ENCODE measurements at places on chromosomes 11 and 22.

- no peak for DNase-seq
Observed at GRCh38 chr11:34240150-34240494, 117.7 kb downstream of the ABTB2 start.

DNA sequence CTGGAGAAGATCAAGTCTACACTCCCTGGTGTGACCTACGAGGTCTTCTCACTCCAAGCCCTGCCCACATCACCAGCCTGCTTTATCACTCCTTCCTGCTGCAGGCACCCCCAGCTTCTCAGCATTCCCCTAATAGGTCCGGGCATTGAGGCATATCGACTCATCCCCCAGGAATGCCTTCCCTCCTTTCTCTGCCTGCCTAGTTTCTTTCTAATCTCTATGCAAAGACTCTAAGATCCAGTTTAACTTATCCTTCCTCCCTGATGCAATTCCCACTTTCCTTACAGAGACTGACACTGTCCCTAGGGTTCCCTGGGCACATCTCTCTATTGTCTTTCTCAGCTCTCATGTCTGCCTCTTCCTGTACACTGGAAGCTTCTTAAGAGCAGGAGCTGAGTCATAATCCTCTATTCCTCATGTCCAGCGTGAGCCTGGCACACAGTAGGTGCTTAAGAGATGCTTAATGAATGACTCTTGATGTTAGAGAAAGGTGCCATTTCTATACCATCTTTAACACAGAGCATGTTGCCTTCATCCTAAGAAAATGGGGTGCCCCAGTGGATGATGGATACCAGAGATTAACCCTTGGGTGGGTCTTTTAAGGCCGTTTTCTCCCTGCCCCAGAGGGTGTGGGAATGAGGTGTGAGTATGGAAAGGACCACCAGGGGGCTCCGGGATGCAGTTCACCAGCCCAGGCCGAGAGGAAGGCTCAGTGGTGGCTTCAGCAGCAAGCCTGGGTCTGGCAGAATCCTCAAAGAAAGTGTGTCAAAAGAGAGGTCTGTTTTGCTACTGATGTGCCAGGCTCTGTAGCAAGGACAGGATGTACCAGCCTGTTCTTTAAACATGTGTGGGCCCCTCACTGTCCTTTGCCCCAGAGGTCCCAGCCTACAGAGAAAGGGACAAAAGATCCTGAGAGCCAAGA is 34.7 kb downstream of the PARVA start:
- DNase-seq, result peak; percentile 18

DNA sequence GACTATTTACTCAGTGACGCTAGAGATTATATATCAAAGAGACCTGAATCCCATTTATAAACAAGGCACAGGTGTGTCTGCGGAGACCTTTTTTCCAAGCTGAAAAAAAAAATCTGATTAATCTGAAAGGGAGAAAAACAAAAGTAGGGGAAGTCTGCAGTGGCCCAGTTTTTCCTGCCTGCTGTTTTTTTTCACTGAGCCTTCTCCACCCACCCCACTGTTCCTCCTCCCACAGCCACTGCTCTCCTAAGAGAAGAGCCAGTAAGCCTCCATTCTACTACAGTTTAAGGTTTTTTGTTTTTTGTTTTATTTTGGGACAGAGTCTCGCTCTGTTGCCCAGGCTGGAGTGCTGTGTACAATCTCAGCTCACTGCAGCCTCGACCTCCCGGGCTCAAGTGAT is 18.4 kb downstream of the ARFGAP2 start:
- DNase-seq, result no peak

- DNase-seq, result peak; percentile 37
Observed at GRCh38 chr22:27810609-27811151, 9.1 kb upstream of the MN1 start.

GRCh38 chr11:61010466-61011228 is 39.2 kb downstream of the CD6 start:
- DNase-seq, result no peak

DNA sequence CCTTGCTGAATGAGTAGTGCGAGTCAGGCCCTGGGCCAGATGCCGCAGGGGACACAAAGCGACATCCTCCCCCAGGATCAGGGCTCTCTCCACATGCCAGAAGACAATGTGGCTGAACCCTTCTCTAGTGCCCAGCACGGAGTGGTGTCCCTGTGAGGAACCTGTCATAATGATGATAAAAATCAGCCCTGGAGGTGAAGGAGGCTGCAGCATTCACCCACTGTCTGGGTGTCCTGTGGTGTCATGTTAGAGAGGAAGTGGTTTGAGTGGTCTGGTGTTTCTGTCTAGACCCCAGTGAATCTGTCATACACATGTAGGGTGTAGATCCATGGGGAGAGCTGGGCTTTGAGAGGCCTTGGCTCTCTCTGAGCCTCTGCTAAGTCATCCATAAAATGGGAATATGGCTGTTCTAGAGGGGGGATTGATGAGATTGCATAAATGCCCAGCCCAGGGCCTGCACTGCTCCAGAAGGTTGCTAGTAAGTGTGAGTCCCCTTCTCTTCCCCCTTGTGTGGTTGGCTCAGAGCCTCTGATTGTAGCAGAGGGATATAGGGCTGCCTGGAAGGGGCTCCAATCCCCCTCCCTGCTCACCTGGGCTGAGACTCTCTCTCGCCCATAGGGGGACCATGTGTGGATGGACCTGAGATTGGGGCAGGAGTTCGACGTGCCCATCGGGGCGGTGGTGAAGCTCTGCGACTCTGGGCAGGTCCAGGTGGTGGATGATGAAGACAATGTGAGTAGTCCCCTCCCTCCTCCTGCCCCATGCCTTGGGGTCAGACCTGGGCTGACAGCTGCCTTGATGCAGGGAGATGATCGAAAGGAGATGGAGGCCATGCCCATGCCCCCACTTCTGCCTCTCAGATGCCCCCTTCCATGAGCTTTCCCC is 14.3 kb downstream of the MYO7A start:
- no peak for DNase-seq

GRCh38 chr11:105100206-105100605 is 39.4 kb downstream of the CARD18 start:
- DNase-seq, result no peak

DNA sequence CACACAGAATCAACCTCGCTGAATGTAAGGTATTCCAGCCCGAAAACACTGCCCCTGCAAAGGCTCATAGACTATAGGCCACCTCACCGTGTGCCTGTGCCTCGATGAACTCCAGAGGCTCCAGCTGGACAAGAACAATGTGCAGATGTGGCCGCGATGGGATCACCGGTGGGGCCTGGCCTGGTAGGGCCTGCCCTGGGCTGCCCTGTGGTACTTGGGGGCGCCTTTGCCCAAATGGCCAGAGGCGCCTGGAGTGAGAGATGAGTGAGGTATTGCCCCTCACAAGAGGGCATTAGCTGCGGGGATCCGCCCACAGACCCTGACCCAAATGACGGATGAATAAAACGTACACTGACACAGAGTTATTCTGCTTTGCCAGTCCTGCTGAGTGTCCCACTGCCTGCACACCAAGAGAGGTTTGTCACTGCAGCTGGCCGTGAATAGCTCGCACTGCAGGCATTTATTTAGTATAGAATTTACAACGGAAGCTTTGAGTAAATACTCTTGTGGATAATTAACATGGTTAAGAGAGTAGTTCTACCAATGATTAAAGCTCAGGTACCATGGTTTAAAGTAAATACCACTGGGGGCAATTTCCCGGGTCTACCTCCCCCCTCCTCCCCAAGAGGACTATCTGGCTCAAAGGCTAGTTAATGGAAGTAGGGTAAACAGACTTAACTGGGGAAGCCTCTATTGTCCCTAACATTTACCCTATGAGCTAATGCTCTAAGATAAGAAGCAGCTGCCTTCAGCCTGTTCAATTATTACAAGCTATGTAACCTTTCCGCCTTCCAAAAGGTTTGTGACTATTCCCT is 101.1 kb upstream of the IGLL5 start:
- no peak for DNase-seq

DNA sequence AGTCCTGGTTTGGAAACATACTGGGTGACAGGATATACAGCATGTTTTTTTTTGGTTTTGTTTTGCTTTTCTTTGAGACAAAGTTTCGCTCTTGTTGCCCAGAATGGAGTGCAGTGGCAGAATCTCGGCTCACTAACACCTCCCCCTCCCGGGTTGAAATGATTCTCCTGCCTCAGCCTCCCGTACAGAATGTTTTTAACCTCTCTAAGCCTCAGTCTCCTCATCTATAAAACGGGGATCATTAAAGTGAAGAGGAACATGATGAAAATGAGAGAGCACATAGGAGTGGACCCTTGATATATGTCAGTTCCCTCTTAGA is 28.1 kb upstream of the SCARF2 start:
- DNase-seq, result no peak

- DNase-seq, result no peak
Observed at GRCh38 chr22:17836992-17837742, 62.9 kb upstream of the BID start.

DNA sequence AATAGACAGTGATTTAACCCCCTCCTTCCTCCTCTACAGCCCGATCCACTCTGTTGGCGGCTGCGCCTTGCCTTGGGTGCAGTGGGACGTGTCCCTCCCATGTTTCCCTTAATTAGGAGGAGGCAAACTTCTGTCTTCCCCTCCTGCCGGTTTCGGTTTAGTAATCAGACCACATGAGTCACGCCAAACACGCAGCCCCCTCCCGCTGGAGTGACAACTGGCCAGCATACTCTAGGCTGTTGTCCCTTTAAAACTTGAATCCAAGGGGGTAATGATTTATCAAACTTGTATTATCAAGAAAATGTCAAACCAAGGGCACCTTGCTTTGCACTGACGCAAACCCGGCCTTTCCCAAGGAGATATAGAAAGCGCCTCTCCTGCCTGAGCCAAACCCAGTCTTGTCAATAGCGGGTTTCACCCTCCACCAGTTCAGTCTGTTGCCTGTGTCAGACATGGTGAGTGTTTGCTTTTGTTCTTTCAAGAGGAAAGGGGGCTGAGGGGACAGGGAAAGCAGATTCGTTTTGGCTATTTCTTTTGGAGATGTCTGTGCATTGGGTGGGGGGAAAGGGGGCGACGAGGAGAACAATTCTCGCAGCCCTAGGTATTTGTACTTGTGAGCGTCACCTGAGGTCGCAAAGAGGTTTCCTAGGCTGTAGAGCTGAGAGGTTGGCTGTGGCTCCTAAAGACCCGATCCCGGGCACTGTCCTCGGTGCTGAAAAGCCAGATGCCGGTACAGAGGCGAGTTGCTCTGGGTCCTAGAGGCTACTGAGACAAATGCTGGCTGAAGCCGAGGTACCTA is at the start of gene SLC6A5:
TSS of gene SLC6A5 (plus strand) at position 388 of the 799 bp plus-strand sequence. CDS start at position 453, 65 bp downstream.
- DNase-seq, result no peak

DNA sequence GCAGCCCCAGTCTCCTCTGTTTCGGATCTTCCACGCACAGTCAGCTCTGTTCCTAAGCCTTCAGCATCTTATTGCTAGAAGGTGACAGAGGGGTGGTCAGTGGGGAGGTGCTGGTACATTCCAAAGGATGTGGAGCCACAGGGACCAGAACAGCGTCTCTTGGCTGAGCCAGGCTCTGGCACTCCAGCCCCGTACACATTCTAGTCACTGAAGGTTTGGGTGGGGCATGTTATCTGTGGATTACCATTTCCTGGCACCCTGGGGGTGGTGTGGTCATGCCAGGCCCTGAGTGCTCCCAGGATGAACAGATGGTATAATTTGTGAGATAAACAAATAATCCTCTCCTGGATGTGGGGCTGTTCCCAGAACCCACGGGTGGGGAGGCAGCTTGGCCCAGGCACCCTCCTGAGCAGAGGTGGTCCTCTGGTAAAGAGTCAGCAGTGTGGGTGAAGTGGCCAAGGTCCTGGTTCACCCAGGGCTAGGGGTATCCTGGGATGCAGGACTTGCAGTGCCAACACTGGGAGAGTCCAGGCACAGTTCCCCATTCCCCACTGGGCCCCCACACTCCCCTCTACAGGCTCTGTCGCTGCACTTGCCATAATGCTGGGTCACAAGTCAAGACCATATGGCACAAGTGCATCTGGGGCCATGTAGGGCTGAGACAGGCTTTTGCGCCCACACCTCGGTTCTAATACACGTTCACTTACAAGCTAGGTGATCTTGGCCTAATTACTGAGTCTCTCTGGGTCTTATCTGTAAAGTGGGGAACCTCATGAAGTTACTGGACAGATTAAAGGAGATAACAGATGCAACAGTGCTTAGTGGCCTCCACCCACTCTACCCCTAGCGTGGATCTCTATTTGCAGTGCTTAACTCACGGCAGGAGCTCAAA is 33.0 kb downstream of the DKK3 start:
- DNase-seq, result peak; percentile 24

GRCh38 chr22:50678218-50678650 is 5.6 kb downstream of the SHANK3 start:
- DNase-seq, result no peak

GRCh38 chr11:119483341-119483880 is 60.4 kb upstream of the THY1 start:
- no peak for DNase-seq

DNA sequence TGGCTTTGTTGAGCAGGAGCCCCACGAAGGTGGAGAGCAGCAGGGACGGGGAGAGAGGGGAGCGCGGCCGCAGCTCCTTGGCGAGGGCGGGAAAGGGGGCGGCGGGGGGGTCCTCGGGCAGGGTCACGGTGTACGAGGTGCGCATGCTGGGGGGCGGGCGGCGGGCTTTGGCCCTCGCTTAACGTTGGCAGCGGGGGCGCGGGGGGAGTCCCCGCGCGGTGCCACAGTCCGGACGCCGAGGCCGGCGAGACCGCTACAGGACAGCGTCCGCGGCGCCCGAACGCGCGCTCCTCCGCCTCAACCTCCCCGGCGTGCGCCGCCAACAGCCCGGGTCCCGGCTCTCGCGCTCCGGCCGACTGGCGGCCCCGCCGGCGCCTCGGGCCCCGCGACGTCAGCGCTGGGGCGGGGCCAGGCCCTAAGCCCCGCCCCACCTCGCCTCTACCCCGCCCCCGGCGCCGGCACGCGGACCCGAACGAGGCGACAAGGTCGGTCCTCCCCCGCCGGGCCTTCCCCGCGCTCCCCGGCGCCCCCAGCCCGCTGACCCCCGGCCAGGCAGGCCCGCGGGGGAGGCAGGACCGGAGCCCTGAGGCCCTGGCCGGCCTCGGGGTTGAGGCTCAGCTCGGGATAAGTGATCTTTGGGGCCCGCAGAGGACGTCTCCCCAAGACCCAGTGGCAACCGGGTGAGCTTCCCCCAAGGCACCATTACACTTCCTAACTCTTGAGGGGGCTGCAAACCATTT is 17.5 kb downstream of the USP2 start:
- DNase-seq, result no peak

GRCh38 chr11:14331476-14332136 is 27.4 kb downstream of the RRAS2 start:
- no peak for DNase-seq

DNA sequence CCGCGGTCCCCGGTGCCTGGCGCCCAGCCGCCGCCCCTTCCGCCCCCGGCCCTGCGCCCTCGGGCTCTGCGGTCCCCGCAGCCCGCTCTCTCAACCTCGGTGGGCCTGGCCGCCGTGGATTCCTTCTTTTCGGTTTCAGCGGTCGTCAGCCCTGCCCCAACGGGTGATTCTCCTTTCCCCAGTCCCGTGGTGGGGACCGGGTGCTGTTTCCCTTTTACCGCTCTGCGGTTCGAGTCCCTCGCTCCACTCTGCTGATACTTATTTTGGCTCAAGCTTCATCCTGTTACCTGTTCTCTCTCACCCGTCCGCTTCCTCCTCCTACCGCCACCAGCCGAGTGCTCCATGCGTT is 494 bp downstream of the ZDHHC5 start:
- peak; percentile 65 for DNase-seq

- DNase-seq, result no peak
Observed at GRCh38 chr22:39129746-39130145, 22.7 kb downstream of the CBX7 start.
